ENCODE measurements at places on chromosomes 7 and 10.

GRCh38 chr7:70259502-70259901 lies 661.2 kb downstream of the AUTS2 start:
- no peak for DNase-seq

DNA sequence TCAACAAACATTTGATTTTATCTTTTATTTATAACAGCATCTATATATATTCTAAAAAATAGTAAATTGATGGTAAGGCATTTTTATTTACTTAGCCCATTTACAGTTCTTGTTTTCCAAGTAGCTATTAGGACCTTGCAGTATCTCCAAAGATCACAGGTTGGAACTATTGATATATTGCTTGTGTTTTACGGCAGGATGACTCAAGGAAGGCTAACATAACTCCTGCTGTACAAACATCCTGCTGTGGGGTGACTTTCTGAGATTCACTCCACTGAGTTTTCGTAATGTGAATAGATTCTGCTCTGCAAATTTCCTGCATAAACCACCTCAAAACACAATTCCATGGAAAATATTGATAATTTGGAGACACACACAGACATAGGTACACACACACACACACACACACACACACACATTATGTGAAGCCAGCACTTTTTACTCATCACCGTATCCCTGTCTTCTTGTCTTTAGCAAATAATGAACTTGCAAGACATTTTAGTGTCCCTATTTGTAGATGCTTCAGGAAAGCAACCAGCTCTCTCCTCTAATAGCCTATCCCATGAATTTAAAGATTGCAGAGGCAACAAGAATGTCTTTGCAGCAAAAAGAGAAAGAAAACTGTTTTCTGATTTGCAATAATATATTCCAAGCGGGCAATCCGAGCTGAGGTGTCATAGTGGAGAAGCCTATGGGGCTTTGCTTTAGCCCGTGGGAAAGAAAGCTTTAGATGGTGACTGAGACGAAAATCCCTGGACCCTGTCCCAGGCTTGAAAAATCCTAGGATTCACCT lies 722 bp downstream of the AGR2 start:
- no peak for DNase-seq

DNA sequence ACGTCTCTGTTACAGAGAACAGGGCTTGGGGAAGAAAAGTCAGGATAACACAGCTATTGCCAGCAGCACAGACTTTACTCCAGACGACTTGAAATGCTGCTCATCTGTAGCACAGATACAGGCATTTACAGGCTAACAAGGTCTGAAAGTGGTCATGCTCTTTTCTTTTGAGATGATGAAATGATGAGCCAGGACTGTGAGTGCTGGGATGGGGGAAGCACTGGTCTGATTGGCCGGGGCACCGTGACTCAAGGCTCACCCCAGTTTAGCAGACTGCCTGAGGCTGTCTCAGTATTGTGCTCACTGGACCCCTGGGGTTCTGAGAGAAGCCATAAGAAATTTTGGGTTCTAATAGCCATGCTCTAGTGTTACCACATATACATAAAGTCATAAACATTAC lies 12.4 kb downstream of the SMKR1 start:
- DNase-seq, result no peak

- no peak for DNase-seq
Measured at GRCh38 chr7:136585954-136586670, 282.3 kb upstream of the CHRM2 start.

DNA sequence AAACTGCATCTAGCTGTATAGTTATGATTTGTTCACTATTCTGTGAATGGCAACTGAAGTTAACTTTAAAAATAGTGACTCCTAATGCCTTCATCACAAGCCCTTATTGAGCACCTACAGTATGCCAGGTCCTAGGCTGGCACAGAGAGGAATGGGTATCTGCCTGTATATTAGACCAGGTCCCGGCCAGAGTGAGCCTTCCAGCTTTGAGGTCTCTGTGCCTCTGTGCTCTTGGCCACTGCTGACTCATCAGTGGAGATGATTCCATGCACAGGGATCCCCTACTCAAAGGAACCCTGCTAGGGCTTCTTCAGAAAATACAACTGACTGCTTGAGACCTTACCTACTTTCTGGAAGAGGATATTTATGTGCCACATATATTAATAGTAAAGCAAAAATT lies 118.4 kb downstream of the GFRA1 start:
- DNase-seq, result no peak

DNA sequence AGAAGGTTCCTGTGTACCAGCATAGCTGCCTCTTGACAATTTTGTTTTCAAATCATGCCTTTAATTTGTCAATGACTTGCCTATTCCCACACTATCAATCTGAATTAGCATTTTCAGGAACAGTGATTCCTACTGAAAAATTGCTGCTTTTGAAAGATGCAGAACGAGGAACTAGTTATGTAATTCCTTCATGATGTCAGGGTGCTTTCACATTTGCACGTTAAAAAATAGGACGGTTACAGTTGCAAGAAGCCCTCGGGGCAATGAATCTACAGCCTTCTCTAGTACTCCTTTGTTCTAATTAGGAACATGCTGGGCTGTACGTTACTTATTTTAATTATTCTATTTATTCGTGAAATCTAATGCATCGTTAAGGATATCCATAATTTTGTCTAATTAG lies 253.9 kb downstream of the OTUD1 start:
- no peak for DNase-seq

DNA sequence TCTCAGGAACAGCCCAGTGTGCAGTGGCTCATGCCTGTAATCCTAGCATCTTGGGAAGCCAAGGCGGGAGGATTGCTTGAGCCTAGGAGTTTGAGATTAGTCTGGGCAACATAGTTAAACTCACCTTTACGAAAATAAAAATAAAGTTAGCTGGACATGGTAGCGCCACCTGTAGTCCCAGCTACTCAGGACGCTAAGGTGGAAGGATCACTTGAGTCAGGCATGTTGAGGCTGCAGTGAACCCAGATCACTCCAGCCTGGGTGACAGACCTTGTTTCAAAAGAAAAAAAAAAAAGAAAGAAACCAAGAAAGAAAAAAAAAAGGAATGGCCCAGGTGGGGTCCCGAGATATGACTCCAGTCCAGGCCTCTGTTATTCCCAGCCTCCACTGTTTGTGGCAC lies 96.6 kb downstream of the SLC25A13 start:
- DNase-seq, result no peak

- DNase-seq, result no peak
Measured at GRCh38 chr7:135911099-135911498, 66.1 kb downstream of the MTPN start.

GRCh38 chr10:104485632-104486031 lies 132.0 kb downstream of the CFAP58 start:
- DNase-seq, result no peak

DNA sequence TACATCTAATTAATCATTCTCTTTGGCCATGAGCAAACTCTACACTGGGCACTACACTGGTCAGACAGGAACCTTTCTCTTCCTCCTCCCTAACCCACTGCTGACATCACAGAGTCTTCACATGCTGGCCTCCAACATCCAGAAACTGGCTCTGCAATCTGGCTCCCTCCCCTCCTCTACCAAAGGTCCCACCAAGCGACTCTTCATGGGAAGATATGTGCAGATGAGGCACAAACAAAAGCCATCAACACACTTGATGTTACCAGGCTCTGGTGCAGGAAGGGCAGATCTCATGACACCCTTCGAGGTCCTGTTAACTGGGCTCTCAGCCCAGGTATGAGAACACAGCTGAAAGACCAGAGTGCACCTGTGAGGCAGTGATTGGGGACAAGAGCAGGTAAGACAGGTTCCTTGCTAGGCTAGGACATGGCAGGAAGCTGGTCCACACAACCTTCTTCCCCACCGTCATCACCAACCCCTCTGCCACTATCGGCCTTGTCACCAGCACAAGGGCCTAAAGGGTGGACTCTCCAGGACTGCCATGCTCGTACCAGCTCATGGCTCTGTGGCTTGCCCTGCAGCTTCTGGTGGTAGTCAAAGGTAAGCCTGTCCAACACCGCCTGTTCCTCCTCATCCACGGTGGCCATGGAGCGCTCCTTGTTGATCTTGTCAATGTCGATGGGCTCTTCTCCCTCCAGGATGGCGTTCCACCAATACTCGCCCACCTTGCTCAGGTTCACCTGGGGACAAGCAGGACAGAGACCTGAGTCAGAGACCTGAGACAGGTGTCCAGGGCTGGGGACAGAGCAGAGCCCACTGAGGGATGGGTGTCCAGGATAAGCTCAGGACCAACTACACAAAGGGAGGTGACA lies 66.6 kb upstream of the CAMK2B start:
- DNase-seq, result no peak

- DNase-seq, result no peak
Measured at GRCh38 chr10:98038288-98038687, 7.9 kb upstream of the CRTAC1 start.

- no peak for DNase-seq
Measured at GRCh38 chr7:37698782-37699181, 15.2 kb downstream of the GPR141 start.

- no peak for DNase-seq
Measured at GRCh38 chr10:99983280-99983988, 26.3 kb downstream of the DNMBP start.

DNA sequence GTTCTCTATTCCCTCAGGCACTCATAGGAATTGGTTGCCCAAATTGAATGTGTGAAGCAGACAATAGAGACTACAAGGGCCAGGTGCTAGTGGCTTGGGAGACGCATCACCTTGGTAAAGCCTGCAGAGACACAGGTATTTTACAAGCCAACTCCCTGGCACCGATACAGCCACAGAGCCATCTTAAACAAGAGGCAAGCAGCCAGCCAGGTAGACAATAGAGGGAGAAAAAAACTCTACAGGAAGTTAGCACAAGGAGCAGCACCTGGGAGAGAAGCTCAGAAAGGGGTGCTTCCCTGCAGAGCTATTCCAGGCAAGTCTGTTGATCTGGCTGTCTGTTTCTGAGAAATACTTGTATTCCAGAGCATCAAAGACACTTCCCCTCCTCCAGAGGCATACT lies 43.0 kb upstream of the CDK1 start:
- DNase-seq, result no peak

- no peak for DNase-seq
Measured at GRCh38 chr7:94251-94801, 98.0 kb upstream of the FAM20C start.

- DNase-seq, result no peak
Measured at GRCh38 chr7:52311886-52312285, 723.5 kb upstream of the POM121L12 start.

GRCh38 chr10:112835217-112835715 lies 114.8 kb upstream of the TCF7L2 start:
- no peak for DNase-seq

DNA sequence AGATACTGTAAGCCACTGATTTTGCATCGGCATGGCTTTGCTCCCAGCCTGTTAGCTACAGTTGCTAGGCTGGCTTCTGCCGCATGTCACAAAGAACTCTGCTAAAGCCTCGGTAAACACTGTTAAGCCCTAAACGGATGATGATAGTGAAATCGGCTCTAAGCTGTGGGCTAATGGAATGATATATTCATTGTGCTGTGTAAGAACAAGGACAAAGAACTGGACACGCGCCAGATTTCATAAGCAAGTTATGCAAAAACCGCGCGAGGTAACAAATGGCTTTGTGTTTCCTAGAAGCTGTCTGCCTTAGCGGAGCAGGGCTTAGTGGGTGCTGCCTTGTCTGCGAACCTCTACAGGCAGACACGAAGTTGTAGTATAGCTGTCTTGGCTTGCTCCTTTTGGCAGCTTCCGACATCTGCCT lies 331.3 kb upstream of the COBL start:
- no peak for DNase-seq

DNA sequence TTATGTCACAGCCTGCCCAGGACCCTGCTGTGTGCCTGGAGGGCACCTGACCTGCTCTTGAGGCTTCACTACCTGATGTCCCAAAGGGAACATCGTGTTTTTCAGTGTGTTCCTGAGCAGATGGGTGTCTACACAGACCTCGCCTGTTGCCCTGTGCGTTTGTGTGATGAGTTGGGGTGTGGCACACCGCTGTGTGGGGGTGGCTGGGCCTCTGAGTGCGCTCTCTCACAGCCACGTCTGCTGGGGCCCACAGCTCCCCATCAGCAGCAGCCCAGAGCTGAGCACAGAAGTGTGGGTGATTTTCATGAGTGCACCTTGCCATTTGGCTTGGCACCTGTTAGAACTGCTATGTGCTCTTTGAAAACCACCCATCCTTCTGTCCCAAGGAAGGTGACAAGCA lies 121.5 kb downstream of the NKX6-2 start:
- no peak for DNase-seq

DNA sequence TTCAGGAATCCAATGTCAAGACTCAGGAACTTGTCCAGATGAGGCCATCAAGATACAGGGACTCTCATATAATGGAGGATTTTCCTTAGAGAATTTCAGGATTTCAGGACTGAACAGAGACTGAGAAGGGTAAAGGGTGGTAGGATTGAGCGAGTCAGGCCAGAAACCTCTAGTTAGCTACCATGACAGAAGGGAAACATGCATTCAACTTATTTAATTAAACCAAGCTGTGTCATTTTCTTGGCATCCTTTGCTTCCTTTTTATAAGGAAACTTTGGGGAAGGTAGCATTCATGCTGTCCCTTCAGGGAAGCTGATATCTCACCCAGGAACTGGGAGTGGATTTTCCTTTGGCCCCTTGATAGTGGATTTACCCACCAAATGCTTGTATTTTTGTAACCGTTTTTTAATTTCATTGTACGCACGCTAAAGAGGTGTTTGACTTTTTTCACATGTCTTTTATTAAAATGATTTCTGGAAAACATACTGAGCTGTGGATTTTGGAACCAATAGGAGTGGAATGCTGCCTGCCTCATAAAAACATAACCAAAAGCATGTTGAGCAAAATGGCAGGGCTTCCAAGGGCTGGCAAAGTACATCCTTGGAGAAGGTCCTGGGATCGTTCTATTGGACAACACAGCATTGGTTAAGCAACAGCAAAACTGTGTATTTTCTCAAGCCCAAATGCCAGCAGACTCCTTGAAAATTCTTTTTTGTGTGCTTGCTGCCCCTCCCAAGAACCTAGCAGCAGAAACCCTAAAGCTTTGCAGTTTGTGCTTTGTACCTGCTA lies 104.5 kb downstream of the CXCL12 start:
- DNase-seq, result no peak

DNA sequence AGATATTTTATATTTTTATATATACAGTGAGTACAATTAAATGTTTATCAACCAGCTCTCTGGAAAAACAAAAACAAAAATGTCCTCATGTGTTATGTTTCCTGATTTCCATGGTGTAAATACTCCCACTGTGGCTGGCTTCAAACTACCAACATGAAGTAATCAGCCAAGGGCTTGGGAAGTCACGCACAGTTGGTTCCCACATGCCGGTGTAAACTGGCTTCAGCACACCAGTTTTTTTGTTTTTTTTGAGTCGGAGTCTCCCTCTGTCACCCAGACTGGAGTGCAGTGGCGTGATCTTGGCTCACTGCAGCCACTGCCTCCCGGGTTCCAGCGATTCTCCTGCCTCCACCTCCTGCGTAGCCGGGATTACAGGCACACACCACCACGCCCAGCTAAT lies 11.8 kb downstream of the OSBPL3 start:
- DNase-seq, result no peak

DNA sequence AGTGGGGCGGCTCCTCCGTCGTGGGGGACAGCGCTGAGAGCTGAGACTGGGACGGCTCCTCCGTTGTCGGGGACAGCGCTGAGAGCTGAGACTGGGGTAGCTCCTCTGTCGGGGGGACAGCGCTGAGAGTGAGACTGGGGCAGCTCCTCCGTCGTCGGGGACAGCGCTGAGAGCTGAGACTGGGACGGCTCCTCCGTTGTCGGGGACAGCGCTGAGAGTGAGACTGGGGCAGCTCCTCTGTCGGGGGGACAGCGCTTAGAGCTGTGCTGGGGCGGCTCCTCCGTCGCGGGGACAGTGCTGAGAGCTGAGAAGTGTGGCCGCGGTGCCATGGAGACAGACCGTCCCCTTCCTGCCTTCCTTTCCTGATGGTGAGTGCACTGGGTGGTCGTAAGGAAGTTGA lies 136.4 kb downstream of the DYNC2I1 start:
- no peak for DNase-seq
